Hematopoietic multipotent progenitor cell treated with erythropoietin and hydrocortisone succinate and interleukin-3 and kit ligand, for 15 days (in vitro differentiated cells): ENCODE measurements at places on chromosomes 13 and 19.

DNA sequence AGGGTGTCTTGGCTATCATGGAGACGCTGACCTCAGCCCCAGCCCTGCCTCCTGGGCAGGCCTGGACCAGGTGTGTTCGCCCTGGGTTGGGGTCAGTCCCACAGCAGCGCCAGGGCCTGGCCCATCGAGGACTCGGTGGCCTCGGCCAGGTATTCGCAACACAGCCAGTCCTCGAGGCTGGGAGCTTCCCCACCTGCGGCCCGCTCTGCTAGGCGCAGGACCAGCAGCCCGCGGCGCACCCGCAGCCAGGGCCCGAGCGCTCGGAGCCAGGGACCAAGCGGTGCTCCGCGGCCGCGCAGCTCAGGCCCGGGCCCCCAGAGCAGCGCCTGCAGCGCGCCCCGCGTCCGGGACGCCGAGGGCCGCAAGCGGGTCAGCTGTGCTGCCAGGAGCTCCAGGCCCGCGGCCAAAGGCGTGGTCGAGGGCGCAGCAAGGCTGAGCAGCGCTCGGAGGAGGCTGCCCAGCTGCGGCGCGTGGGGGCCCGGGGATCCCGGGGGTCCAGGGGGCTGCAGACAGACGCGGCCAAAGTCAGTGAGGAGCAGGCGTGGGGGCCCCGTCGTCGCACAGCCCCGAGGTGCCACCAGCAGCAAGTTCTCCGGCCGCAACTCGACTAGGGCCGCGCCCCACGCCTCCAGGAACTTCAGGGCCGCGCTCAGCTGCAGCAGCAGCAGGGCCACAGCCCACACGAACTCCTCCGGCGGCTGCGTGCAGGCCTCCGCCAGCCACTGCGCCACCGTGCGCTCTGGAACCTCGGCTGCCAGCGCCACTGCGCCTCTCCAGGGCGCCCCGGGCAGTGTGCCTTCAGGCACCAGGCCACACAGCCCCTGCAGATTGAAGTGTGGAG lies 6.2 kb downstream of the PEAK3 start:
- DNase-seq, result no peak

DNA sequence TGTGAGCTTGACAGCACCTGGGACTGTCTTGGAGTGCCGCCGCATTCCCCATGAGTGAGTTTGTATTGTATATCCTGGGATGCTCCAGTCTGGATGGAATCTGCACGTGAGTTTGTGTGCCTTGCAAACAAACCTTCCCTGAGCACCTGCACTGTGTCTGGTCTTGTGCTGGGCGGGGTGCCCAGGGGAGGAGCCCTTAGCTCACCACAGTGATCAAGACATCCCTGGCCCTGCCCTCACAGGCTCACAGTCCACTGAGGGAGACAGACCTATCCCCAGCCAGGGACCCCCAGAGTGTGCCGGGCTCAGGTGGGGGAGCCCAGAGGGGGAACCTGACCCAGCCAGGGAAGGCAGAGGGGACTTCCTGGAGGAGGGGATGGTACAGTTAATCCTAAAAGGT lies 1.7 kb upstream of the BCAM start:
- no peak for DNase-seq

DNA sequence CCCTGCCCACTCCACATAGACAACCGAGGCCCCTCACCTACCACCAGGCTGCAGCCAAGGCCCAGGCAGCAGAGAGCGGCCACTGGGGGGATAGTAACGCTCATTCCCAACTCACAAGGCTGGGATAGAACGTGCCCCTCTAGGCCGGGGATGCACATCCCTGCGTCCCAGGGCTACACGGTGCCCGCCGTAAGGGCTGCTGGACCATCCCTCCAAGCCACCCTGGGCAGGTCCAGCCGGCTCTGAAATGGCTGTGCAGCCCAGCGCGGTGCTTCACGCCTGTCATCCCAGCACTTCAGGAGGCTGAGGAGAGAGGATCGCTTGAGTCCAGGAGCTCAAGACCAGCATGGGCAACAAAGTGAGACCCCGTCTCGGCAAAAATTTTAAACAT lies 3.2 kb downstream of the REXO1 start:
- DNase-seq, result no peak

DNA sequence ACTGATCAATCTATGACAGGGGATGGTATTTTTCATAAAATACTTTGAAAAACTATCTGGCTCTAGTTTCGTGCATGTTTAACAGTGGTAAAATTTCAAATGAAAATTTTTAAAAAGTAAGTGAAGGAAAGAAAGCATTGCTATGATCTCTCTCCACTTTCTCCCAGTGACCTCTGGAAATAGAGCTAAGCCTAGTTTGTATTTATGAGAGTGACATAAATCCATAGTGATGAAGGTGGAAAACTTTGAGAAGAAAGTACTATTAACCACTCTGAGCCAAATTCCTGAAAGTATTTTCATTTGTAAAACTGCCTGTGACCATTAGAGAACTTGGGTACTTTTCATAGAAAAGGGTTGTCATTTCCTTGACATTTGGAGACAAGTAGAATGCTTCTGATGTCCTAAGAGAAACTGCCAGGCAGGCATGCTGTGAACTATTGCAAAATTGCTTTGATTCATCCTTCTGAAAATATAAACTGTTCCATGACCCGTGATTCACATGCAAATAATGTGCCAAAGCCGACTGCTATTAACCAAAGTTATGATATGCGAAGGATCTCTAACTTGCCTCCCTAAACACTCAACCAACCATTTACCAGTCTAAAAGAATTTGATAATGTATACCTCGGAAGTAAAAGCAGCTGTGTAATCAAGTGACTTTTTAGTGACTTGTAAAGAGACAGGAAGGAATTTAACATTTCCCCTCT lies 133.2 kb downstream of the VWA8 start:
- no peak for DNase-seq

- DNase-seq, result no peak
Observed at GRCh38 chr13:44507639-44508038, 68.5 kb downstream of the TSC22D1 start.

- DNase-seq, result no peak
Observed at GRCh38 chr13:111239764-111240670, 80.4 kb upstream of the TEX29 start.

- DNase-seq, result no peak
Observed at GRCh38 chr13:38430796-38431195, 81.1 kb downstream of the UFM1 start.

- DNase-seq, result no peak
Observed at GRCh38 chr13:101026328-101026727, 351.7 kb upstream of the TMTC4 start.

GRCh38 chr19:5803441-5803751 lies 1.5 kb upstream of the NRTN start:
- DNase-seq, result no peak

GRCh38 chr19:50759886-50760285 lies 10.4 kb upstream of the GPR32 start:
- DNase-seq, result peak; percentile 32

DNA sequence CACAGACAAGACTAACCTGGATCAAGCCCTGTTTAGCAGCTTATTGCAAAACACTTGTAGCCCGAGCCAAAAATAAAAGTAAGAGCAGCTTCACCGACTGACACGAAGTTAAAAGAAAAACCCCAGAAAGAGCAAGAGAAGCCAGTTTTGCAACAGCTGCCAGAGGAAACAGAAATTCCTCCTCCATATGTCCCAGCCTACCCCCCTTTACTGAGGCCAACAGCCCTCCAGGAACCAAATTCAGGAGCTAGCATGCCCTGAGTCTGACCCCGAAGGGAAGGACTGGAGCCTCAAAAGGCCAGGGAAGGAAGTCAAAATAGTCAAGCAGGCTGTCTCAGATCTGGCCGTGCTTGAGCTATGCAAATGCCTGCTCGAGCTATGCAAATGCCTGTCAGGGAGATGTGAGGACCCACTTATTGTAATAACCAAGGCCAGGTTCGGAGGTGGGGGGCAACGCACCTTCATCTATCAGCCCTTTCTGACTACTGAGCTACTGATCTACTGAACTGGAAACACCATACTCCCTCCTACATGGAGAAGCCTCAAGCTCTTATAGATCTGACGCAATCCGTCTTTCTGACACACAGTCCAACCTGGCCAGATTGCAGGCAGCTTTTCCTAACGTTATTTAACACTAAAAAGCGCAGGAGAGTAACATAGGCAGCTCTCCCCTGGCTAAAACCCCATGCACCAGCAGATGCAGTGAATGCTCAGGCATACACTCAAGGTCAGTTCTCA lies 6.7 kb downstream of the SIGLEC11 start:
- DNase-seq, result no peak

GRCh38 chr19:2096034-2096479 lies at the start of gene MOB3A:
Gene MOB3A, minus strand, starts transcription at chr19:2096326. Its CDS starts 17,766 bp downstream, at chr19:2078560.
- peak; percentile 91 for DNase-seq

DNA sequence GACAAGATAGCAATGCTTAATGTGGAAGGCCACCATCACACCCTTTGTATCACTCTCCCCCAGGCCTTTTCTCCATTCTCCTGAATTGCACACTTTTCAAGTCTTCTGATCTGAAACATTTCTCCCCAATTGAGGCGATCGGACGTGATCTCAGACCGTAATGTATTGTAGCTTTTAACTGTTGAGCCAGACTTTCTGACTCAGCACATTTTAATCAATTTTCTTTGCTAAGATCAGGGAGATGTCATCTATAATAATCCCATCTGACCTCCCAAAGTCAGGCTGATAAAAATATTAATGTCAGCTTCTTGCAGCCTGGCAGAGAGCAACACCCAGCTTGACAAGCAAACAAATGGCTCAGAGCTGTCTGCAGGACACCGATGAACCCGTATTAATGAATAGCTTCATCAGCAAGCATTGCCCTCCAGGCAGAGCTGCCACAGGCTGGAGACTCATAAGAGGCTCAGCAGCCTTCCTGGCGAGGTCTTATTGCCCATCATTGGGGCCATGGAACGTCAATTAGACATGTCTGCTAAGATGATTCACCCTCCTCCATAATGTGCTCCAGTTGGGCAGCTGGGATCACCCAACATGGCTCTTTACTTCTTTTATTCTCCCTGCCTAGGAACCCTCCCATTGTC lies 60.2 kb upstream of the UQCRFS1 start:
- DNase-seq, result no peak

DNA sequence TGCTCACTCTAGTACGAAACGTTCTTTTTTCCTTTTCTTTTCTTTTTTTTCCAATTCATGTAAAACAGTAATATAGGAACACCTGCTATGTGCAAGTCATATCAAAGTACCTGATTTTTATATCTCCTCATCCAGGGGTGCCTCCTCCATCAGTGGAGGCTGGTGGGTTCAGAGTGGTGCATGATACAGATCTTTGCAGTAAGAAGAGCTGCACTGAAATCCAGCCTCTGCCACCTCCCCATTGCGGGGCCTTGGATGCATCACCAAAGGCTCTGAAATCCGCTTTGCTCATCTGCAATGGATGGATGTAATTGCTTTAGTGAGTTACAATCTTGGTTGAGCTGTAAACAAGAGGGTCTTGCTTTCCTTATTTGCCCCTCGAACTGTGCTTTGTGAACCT lies 38.3 kb downstream of the GPR12 start:
- no peak for DNase-seq

- DNase-seq, result no peak
Observed at GRCh38 chr19:6362351-6362801, 1.0 kb downstream of the CLPP start.

- DNase-seq, result no peak
Observed at GRCh38 chr13:106712381-106712780, 144.4 kb upstream of the ARGLU1 start.

GRCh38 chr19:31491242-31491641 lies 142.0 kb upstream of the TSHZ3 start:
- DNase-seq, result peak; percentile 60

- no peak for DNase-seq
Observed at GRCh38 chr13:63297163-63297562, 1881.5 kb upstream of the PCDH20 start.

DNA sequence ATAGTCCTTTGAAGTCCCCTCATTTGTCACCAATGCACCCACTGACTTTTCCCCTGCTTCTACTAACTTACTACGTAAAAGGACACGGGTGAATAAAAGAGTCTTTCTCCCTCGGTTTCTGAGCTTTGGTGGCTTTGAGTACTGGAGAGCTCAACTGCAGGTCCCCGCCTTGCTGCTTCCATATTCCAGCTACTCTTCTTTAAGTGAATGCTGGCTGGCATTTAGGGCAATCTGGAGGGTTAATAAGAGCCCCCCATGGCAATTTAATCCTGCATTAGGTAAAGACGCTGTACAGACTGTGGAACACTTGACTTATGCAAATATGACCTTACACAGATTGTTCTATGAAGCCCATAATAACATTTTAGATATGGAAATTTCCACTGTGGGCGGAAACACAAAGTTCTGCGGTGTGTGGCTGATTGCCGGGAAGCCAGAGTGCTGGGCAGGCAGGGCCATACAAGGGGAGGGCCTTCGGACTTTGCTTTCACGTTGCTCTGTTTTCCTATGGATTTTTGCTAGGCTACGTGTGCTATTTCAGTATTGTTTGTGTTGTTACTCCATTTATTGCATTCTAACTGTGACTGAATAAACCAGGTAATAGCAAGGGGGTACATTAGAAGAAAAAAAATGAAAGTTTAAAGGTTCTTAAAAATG lies 97.5 kb downstream of the SLC10A2 start:
- DNase-seq, result no peak

DNA sequence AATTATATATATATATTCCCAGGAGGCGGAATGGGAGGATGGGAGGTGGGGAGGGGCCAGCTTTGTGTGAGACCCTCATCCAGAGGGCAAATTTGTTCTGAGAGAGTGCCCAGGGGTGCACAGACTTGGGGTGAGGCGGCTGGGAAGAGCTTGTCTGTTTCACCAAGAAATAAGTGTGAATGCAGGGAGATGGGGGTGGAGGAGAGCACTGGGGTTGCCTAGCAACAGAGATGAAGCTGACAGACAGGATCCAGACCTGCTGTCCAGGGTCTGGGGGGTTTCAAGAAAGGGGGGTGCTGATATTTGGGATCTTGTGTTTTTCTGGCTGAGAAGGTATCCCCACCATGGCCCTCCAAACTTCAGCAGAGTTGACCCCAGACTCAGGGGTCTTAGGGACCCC lies 18.6 kb upstream of the TNFAIP8L1 start:
- DNase-seq, result no peak

GRCh38 chr13:30559274-30559673 lies 58.4 kb upstream of the USPL1 start:
- DNase-seq, result no peak

DNA sequence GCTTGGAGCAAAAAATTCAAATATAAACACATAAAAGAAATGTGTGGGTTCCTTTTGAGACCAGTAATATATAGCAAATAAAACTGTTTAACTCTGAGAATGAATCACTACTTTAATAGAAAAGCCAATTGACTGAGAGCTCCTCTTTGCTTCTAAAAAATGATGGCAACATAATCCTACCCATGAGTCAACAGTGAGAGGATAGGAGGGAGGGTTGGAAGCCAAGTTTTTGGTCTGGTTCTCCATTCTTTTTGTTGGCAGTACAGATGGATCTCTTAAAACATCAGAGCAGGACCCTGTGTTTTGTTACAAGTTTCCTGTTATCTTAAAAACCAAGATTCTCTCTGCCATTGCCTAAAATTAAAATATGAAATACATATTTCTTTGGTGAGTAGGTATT lies 50.0 kb upstream of the POSTN start:
- DNase-seq, result no peak

DNA sequence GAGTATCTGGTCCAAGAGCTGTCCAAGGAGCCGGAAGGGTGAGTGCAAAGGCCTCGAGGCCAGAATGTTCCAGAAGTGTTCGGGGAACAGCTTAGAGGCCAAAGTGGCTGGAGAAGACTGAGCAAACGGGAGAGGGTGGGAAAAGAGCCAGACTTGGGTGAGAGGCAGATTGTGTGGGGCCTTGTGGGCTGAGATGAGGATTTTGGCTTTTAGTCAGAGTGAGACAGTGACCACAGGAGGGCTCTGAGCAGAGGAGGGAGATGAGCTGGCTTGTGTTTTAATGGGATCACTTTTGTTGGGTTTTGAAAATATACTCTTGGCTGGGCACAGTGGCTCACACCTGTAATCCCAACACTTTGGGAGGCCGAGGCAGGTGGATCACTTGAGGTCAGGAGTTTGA lies 5.6 kb downstream of the NANOS2 start:
- DNase-seq, result no peak
